ENCODE measurements at places on chromosomes 1 and 21. TPM values are rescaled to one million over a fixed set of nuclear protein-coding genes. Genes with fewer than 3 reads are reported as not detected.

DNA sequence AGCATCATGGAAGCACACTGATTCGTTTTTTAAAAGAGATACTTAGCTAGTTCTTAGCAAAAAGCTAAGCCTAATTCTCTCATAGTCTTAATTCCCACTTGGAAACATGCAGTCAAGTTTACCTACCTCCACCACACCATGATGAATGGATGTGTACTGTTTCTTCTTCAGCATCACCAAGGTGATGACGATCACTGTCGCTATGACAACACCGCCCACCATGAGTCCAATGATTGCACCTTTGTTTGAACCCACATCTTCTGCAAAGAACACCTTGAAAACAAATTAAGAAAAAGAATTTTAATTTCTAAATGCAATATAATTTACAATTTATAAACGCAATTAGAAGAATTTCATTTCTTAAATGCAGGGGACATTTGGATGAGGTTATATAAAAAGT lies 156.8 kb downstream of the GABPA start:
- H3K27ac ChIP-seq: no peak overlapping the region
- DNase-seq: no peak
- H3K4me3 ChIP-seq: no peak overlapping the region
- no peaks in the 10 kb centered on the region for H3K36me3 ChIP-seq

GRCh38 chr1:88472298-88472697 lies 211.8 kb upstream of the PKN2 start:
- H3K4me1 ChIP-seq: no peaks in the 10 kb centered on the region
- DNase-seq: no peak
- no peak overlapping the region for H3K4me3 ChIP-seq
- no peak overlapping the region for H3K27ac ChIP-seq
- no peaks in the 10 kb centered on the region for H3K36me3 ChIP-seq

- no peaks in the 10 kb centered on the region for H3K36me3 ChIP-seq
- no peak overlapping the region for H3K27ac ChIP-seq
- no peak for DNase-seq
- no peaks in the 10 kb centered on the region for H3K4me1 ChIP-seq
- H3K4me3 ChIP-seq: no peak overlapping the region
These were observed 481.2 kb upstream of the NR5A2 start for GRCh38 chr1:199546323-199546722.

GRCh38 chr1:118219438-118219837 lies 34.4 kb upstream of the SPAG17 start:
- DNase-seq: no peak
- no peaks in the 10 kb centered on the region for H3K27me3 ChIP-seq
- no peaks in the 10 kb centered on the region for H3K4me1 ChIP-seq
- H3K36me3 ChIP-seq: no peaks in the 10 kb centered on the region
- no peak overlapping the region for H3K27ac ChIP-seq

The FCAMR gene
- total RNA-seq: not detected

The TEX38 gene
- total RNA-seq: not detected
